NCI-H1105 (cell line): ENCODE measurements at places on chromosomes 6 and 20.
A peak's percentile ranks its signal among the peaks of the same experiment; 100 is the strongest.

GRCh38 chr20:50546729-50547314 lies 36.6 kb downstream of the PTPN1 start:
- DNase-seq: no peak

GRCh38 chr6:26172608-26172968 lies 85.4 kb downstream of the HFE start:
- peak; percentile 27 for DNase-seq

DNA sequence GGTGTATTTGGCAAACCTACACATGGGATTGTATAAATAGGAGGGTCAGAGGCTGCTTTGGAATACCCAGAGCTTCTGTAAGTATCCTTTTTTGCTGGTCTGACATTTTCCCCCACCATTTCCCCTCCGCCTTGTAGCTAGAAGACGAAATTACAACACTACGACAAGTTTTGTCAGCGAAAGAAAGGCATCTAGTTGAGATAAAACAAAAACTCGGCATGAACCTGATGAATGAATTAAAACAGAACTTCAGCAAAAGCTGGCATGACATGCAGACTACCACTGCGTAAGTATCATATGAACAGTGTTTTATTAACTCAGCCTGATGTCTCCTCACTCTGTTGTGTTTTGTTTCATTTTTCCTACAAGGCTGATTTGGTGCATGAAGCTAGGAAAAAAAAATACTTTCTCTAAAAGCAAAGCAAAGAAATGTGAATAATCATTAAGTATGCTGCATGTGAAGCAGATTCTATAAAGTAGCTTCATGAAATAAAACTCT lies 72.7 kb downstream of the HDDC2 start:
- no peak for DNase-seq

GRCh38 chr6:135128268-135128914 lies 52.7 kb upstream of the MYB start:
- no peak for DNase-seq

DNA sequence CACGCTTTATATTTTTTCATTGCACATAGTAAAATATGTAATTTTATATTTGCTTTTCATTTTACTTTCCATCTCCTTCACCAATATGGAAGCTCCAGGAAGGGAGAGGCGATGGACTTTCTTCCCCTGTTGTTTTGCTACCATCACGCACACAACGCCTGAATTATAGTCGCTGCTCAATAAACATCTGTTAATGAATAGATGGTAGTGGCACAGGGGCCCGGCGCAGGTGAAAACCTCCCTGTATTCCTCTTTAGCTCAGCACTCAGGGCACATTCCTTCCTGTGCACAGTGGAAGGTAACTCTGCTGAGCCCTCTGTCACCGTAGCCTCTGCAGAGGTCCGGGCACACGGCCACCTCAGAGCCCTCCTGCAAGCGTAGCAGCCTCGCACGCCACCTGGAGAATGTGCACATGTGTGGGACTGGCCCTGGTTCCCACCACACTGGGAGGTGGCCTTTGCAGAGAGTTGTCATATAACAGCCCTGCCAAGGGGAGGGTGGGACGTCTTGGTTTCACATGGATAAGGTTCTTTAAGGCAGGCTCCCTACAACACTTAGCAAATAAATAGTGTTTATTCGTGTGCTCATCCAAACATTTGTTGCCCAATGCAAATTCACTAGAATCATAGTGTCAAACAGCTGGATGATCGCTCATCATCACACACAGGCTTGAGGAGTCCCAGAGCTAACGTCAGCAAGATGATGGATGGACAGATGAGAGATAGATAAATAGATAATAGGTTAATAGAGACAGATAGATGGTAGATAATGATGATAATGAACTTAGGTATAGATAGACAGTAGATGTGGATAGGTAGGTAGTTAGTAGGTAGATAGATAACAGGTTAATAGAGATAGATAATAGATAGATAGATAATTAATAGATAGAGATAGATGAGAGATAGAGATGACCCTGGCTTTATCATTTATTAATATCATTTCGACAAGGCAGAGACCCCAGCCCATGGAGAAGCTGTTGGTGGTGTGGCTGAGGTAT lies 32.3 kb upstream of the AFDN start:
- no peak for DNase-seq

- DNase-seq: no peak
Observed at GRCh38 chr6:159074120-159074684, 29.4 kb upstream of the TAGAP start.

DNA sequence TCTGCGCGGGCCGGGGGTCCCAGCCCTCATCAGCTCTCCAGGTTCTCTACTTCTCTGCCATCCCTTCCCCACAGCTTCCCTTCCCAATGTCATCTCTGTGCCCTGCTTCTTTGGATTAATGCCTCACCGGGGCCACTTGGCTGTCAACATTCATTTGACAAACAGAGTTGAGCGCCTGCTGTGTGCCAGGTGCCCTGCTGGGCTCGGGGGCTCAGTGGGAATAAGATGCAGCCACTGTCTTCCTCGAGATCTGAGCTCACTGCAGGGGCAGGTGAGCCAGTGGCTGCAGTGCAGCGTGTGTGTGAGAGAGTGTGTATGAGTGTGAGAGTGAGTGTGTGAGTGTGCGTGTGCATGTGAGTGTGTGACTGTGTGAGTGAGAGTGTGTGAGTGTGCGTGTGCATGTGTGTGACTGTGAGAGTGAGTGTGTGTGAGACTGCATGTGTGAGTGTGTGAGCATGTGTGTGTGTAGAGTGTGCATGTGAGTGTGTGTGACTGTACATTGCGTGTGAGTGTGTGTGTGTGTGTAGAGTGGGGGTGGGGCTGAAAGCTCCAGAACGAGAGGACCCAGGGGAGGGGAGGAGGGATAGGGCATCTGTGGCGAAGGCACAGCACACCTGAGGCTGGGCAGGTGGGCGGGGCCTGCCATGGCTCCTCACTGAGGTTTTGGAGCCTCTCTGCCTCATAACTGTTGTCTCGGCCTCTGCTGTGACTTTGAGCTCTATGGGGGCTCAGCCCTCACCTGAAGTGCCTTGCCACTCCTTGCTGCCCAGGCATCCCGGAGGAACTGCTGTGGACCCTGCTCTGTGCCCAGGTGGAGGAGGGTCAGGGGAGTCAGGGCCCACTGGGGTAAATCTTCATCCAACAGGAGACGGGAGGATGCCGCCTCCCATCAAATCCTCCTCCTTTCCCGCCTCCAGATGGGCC lies 36.5 kb upstream of the PHACTR3 start:
- DNase-seq: no peak

GRCh38 chr6:136466777-136467176 lies 83.4 kb downstream of the MAP7 start:
- DNase-seq: no peak

DNA sequence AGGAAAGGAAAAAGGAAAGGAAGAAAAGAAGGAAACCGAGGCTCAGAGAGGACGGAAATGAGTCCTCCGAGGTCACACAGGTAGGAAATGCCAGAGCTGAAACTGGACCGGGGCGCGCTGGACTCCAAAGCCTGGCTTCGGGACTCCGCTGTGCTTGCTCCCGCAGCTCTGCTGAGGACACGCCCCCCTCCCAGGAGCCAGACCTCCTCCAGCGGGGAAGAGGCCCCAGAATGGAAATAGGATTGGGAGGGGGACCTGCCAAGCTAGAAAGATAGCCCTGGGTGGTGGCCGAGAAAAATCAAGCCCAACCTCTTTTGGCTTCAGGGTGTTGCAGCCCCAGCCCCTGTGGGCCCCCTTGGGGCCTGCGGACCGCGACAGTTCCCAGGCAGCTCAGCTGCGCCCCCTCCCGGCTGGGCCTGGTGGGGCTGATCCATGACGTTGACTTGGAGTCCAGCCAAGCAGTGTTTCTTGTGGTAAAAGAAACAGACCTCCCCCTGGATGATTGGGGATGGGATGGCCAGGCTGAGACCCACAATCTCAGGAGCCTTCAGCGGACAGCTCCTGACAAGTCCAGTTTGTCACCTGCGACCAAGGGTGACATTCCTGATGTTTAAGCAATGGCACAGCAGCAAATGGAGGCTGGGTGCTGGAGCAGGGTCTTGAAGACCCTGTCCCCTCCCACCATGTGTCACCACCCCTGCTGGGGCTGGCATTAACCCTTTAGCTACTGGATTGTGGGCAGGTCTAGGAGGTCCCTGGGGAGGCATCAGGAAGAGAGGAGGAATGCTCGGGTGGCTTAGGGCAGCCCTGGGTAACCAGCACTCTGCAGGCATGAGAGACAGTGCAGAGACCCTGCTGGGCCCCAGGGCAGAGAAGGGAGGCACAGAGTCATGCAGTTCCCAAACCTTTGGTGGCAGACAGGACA lies 55.4 kb downstream of the RIPOR3 start:
- peak; percentile 38 for DNase-seq

- DNase-seq: no peak
Observed at GRCh38 chr6:1263850-1264377, 48.0 kb upstream of the FOXQ1 start.

DNA sequence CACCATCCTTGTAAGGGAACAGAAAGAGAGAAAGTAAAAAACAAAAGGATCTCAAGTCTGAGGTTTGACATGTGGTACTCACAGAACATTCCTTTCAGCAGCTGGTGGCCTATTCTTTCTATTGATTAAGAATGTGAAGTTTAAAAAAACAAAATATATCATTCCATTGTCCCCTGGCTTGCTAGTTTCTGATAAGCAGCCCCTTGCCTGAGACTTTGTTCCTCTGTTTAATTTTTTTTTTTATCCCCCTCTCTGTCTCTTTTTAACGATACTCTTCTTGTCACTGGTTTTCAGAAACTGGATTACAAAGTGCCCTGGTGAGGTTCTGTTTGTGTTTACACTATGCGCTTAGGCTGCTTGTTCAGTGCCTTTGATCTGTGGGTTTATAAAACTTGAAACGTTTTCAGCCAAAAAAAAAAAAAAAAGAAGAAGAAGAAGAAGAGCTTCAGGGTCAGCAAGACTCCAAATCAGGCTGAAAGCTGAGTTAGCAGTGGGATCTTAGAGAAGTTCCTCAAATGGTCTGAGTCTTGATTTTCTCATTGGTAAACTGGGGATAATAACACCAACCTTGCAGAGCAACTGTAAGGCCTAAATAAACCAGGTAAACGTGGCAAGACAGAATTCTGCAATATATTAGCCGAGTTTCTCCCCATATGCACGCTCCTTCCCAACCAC lies 45.1 kb upstream of the SLC22A23 start:
- DNase-seq: no peak

DNA sequence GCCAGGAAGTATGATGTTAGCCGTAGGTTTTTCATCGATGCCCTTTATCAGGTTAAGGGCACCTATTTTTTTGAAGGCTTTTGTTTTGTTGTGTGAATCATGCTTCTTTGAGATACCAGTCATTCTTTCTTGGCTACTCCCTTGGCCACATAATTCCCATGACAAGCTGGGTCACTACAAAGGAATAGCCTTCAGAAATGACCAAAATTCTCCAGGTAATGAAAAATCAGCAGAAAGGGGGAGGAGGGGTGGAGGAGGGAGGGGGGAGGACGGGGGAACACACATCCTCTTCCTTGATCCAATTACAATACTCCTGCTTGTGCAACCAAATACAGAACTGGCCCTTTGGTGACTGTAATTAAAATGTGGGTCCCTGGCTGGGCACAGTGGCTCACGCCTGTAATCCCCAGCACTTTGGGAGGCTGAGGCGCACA lies 21.7 kb upstream of the TGM2 start:
- DNase-seq: no peak

DNA sequence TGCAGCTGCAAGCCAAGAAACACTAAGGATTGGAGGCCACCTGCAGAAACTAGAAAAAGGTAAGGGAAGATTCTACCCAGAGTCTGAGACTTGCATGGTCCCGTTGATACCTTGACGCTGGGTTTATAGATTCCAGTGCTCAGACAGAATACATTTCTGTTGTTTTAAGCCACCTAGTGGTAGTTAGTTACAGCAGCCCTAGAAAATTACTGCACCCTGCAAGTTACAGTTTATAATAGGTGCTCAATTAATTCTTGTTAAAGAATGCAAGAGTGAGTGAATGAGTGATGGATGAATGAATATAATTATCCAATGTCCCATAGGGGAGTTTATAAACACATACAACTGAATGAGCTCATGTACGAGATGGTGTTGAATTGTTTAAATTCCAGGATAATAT lies 453.1 kb upstream of the SLC35B3 start:
- DNase-seq: no peak

DNA sequence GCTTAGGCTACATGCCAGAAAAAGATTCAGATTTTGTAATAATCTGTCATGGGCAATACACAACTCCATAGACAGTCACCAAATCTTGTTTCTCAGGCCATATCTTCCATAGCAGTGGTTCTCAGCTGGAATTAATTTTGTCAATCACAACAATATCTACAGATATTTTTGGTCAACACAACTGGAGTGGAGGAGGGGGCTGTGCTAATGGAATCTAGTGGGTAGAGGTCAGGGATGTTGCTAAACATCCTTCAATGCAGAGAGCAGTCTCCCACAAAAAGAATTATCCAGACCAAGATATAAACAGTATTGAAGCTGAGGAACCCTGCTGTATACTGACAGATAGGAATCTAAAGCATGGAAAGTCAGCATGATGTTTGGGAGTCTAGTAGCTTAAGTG lies 174.6 kb downstream of the UBE3D start:
- no peak for DNase-seq

DNA sequence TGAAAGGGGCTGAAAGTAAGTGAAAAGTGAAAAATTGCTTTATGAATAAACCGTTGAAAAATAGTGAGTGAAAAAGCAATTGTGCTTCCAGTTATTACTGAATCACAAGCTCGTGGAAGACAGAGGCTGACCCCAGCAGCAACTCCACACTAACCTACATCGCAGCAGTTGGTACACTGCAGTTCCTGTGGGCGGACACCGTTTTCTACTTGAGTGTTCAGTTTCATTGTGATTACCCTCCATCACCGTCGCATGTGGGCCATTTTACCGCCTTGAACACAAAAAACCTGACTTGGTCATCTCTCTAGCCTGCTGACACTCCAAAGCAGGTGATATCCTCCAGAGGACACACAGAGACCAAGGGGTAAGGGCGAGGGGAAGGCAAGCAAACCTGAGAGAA lies 28.4 kb downstream of the PRDM1 start:
- no peak for DNase-seq

DNA sequence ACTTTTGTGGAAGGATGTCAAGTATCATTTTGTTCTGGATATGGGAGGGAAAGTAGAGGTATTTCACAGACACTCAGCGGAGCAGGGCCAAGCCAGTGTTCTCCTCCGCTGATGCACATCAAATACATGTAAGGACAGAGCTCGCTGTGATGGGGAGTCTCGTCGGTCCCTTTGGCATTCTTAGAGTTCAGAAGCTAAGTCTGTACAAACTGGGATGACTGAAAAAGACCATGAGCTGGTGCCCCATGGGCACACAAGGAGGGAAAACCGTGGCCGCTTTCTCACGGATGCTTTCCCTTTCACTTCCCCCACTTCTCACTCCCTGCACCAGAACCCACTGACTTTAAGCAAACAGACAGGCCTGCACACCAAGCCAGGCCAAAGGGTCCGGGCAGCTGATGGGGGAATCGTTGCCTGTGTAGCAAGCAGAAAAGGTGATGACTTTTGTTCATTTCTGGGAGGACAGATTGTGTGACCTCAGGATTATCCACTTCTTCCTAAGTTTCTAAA lies 27.7 kb upstream of the MPC1 start:
- DNase-seq: no peak
